NCI-H1092 treated with DMSO at 0.1 percent for 48 hours (cell line): ENCODE measurements at places on chromosomes 3 and 15.

DNA sequence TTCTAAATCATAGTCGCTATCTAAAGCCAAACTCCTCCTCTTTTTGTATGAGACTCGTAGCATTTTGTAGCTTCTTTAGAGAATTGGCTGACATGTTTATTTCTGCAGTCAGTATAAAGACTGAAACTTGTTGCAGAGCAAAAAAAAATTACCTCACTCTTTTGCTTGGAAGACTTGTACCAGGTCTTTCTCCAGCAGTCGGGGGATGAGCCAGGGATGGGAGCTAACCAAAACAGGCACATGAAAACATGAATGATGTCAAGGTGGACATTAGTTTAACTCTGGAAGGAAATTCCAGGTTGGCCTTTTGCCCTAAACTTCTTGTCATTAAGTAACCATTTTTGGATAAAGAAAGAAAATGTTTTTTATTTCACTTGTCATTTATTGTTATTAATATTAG, 47.0 kb upstream of the SCAANT1 start:
- no peak for DNase-seq

- no peak for DNase-seq
Measured at GRCh38 chr3:197010556-197011351, 18.9 kb downstream of the MELTF start.

- DNase-seq, result no peak
Measured at GRCh38 chr15:47846876-47847275, 129.6 kb downstream of the SEMA6D start.

DNA sequence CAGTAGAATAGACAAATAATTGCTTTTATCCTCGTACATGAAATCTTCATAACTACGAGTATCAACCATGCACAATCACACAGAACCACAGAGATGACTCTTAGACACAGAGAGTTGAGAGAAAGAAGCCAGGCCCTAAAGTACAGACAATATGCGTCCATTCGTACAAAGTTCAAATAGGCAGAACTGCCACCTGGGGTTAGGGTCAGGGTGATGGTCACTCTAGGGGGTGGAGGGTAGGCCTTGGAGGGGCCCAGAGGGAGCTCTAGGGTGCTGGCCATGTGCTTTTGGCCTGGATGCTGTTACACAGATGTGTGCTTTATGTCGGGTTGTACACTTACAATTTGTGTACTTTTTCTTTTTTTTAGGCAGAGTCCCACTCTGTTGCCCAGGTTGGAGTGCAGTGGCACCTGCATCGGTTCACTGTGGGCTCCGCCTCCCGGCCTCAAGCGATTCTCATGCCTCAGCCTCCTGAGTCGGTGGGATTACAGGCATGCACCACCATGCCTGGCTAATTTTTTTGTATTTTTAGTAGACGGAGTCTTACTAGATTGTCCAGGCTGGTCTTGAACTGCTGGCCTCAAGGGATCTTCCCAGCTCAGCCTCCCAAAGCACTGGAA, 65.9 kb upstream of the KLF13 start:
- no peak for DNase-seq

GRCh38 chr3:67648229-67648628, 6.2 kb downstream of the SUCLG2 start:
- no peak for DNase-seq

DNA sequence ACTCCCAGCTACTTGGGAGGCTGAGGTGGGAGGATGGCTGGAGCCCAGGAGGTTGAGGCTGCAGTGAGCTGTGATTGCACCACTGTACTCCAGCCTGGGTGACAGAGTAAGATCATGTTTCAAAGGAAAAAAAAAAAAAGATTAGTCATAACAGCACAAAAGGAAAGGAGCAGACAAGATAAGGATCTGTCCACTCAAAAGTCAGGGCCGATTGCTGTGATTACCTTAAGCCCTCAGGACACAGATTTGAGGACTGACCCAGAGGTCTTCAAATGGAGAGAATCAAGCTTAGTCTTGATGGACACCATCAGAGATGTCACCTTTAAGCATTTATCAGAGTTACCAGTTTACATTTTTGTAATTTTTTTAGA, 23.9 kb upstream of the HEG1 start:
- no peak for DNase-seq

- no peak for DNase-seq
Measured at GRCh38 chr3:156739976-156740375, 65.6 kb downstream of the TIPARP start.

DNA sequence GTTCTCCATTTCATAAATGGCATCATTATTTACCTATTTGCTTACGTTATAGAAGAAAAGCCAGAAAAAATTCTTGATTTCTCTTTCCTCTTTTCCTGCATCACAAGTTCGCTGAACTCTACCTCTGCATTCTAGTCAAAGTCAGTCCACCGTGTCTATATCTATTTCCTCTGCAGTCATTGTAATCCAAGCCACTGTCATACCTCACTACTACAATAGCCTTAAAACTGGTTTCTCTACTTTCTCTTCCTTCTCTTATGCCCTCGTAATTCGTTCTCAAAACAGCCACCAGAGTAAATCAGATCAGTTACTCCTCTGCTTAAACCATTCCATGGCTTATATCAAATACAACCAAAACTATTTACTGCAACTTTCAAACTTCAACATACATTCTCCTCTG, 13.4 kb upstream of the FAM81A start:
- no peak for DNase-seq

GRCh38 chr15:73500696-73501095, 57.7 kb downstream of the REC114 start:
- DNase-seq, result no peak

DNA sequence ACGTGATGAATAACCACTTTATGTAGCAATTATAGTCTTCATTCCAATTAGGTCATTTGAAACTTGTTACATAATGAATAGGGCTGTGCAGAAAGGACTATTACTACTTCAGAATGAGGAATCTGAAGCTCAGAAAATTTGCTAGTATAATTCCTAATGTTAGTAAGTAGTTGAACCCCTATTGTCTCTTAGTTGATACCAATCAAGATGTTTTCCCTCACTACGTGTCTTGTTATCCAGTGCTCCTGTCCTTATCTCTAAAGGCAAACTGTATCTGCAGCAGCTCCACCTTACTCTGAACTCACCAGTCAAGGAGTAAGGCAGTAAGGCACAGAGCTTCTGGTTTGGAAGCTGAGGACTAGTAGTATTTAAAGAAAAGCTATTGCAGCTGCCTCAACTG, 32.0 kb downstream of the RAB11A start:
- no peak for DNase-seq

DNA sequence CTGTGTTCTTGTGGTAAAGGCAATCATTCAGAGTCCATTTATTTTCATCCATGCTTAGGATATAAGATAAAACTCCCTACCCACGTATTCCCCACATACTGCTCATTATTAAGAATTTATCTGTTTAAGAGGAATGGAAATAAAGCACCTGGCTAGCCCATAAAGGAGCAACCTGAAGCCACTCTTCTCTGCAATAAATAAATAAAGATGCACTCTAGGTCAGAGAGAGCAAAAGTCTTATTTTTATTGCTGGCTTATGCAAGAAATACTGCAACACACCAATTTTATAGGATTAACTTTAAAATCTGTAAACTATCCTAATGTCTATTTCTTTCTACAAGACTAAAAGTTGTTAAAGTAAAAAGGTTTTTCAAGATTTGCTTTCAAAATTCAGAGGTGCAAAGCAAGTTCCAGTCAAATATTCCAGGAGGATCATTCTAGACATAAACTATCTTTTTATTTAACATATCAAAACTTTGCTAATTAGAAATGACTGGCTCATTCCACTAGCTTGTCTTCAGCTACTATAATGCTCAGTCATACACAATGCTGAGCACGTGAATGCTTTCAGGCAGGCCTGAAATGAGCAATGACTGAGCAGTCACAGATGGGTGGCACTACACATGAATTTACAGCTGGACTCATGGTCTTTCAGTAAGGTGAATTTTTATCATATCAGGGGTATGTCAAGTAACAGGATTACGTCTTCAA, 7.1 kb downstream of the TJP1 start:
- DNase-seq, result no peak

DNA sequence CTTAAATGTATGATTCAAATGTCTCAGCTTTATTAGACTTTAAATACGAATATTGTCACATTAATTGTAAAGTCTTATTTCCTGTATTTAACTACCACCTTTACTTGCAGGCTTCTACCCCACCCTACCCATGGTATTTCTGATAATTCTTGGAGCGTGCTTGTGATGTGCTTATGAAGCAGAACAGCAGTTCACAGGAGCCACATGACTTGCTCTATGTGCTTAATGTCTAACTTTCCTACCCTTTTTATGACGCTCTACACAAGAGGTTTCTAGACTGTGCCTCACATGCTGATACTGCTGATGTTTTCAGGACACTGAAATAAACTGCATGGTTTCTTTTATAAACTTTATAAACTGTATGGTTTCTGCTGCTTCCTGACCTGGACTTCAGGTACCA, 553.5 kb upstream of the CCDC54 start:
- DNase-seq, result no peak

DNA sequence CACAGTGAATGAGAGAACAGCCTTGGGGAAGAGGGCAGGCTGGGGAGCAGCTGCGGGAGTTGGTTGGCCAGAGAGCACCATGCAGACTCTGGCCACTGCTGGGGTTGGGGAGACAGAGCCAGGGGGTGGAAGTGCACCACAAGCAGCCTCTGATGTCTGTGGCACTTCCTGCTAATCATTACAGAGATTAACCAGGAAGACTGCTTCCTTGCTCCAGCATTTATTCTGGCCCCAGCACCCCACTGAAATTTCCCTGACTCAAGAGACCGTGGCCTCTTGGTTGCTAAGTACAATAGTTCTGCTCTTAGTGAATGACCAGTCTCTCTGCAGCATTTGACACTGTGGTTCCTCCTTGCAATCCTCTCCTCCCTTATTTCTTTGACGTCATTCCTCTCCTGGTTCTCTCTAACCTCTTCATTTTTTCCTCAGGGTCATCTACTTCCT, 266.2 kb upstream of the ROPN1 start:
- no peak for DNase-seq

- no peak for DNase-seq
Measured at GRCh38 chr3:53253707-53254508, 1.9 kb downstream of the TKT start.

- no peak for DNase-seq
Measured at GRCh38 chr15:43950531-43950930, 123.7 kb downstream of the WDR76 start.

DNA sequence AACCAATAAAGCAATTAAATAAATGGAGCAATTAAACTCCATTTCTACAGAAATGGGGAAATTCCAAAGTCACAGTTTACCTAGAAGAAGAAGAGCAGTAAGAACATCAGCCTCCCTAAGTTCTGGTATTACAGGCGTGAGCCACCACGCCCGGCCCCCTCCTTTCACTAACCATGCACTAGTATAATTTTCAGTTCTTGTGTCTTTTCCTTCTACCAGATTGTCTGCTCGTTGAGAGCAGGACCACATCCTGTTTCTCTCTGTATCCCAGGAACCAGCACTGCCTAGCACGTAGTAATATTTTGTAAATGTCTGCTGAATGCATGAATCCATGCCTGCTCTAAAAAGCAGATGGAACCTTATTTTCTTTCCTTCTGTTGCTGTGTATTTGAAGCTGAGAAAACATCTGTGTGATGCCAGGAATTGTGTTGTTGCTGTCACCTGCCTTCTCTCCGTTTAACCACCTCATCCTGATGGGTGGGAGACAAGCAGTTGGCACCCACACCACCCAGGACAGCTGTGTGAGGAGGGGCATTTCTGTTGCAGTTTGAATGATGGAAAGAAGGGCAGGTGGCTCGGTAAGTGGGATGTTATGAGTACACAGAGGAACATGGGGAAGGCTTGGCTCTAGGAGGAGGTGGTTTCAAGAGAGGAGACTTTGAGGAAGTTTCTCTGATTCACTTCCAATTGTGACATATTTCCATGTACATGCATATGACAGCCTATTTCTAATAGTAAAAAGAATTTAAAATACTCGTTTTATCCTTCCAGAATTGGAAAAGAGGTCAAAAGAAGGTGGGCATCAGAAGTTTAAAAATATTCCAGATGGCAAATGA, 30.1 kb downstream of the PXYLP1 start:
- peak; percentile 68 for DNase-seq

GRCh38 chr3:5160940-5161858, 26.3 kb upstream of the EDEM1 start:
- no peak for DNase-seq

- DNase-seq, result no peak
Measured at GRCh38 chr3:97896547-97896946, 74.7 kb downstream of the CRYBG3 start.

DNA sequence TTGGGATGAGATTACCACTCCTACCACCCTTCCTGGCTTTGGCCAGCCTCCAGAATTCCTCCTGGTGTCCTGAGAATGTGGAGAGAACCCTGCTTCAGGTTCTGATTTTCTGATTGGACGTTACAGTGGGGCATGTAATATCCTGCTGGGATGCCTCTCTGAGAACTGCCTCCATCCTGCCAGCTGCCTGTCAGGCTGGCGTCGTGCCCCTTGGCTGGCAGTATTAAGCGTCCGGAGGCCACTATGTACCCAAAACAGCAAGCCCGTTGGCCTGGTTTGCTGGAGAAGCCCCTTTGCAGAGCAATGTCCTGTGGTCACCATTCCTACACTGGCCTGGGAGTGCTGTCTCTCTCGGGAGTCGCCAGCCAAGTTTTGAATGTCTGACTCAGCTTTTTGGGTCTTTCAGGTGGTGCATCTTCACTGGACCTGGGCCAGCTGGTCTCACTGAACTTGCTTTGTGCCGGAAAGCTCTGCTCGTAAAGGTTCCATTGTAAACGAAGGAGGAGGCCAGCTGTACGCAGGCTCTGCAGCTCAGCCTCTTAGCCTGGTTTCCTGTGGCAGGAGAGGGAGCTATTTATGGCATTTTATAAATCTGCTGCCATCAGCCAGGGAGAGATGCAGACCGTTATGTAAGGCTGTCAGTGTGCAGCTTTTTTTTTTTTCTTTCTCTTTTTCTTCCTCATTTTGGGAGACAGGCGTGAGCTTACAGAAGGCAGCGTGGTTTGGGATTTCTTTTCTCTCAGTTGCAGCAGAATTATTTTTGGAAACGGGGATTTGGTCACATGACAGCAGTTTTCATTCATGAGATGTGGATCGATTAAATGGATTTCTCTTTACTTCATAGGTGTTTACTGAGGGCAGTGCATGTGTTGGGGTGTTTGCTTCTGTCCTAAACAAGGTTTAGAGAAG, 19.0 kb upstream of the TRAK1 start:
- peak; percentile 75 for DNase-seq

DNA sequence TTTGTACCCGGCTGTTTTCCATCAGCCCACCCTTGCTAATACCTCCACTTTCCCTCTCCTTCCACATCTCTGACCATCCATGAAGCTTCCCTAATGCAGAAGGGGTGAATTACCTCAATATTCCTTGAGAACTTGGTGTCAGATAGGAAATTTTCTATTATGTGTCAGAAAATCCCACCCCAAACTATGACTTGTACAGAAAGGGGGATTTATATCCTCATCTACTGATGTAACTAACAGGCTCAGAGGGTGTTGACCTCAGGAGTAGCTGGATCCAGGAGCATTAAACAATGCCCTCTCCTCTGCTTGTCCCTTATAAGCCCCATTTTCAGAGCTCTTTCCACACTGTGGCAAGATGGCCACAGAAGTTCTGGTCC, 242.8 kb upstream of the TLE3 start:
- DNase-seq, result no peak

DNA sequence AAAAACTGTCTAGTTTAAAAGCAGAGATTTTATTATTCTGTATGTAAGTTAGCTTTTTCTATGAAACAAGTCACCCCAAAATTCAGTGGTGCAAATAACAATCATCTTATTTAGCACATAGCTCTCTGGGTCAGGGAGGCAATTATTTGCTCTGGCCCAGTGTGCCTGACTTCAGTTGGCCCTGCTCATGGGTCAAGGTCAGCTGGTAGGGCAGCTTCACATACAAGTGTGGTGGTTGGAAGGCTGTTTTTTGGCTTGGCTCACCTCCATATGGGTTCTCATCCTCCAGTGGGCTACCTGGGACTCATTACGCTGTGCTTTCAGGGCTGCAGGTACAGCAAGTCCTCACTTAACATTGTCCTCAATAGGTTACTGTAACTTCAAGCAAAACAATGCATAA, 228.6 kb downstream of the NR2F2 start:
- no peak for DNase-seq
